SW480 (cell line): ENCODE measurements at places on chromosomes 3 and 15.

DNA sequence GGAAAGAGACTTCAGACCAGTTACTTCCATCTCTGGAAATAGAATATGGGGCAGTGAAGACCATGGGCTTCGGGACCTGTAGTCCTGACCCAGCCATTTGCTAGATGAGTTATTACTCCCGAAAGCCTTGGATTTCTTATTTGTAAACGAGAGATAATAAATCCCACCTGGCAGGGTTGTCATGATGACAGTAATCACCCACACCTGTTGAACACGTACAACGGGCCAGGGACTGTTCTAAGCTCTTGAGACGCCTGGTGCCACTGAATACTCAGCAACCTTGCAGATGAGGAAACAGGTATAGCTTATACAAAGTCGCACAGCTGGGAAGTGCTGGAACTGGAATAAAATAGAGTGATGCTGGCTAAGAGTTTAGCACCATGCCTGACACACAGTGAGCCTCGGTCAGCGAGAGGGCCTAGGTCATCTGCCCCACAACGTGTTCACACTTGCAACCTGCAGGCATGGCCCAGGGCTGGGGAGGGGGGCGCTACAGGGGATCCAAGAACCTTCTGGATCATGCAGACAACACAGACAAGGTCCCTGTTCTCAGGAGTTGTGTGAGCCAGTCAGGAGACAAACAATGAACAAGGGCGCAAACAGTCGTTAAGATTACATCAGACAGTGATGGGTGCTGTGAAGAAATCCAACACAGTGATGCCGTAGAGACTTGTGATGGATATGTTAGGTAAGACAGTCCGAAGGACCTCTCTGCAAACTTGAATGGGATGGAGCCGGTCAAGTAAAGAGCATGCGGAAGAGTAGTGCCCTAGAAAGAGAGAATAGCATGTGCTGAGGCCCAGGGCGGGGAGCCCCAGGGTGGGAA is 89.2 kb downstream of the CORO2B start:
- DNase-seq = no peak

DNA sequence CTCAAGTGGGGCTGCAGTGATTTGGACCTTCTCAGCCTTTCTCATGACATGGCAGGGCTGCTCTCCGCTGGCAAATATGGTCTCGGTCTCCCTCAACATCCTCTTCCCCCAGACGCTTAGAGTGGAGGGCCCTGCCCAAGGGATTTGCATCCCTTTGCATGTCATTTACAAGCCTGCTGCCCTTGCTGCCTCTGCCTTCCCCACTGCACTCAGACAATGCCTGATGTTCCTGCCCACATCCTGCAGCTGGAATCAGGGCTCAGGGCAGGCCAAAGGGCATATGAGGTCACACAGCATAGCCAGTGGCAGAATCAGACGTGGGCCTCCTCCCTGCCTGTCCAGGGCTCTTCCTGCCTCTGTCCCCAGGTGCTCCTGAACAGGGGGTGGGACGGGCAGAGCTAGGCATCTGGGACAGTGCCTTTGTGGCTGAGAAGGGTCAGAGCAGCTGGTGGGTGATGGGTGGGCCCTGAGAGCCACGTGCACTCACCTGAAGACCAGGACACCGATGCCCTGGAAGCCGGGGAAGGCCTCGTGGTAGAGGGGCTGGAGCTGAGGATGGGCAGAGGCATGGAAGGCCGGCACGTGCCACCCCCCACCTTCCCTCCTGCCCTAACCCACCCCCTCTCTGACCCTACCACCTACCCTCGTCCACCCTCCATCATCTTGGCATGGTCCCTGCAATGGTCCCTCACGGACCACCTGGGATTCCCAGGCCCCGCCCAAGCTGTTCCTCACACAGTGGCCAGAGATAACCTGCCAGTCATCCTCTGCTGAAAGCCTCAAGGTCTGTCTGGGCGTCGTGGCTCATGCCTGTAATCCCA is 27.4 kb upstream of the GOLGA6C start:
- no peak for DNase-seq

DNA sequence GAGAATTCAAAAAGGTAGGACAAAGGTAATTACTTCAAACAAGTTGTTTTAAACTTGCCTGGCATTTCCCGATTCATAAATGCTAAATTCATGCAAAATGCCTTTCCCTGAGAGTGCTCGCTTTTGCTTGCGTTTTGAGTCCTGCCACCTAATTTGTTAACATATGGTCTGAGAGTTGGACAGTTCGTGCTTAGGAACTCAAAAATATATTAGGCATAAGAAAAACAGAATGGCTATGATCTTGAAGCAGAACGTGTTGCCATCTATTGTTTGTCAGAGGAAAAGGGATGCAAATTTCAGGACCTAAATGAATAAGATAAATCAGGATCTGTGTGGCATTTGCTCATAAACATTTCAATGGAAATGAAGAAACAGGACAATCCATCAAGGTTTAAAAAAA is 195.8 kb downstream of the ZMAT3 start:
- no peak for DNase-seq

GRCh38 chr15:57534281-57534680 is 57.4 kb upstream of the MYZAP start:
- no peak for DNase-seq

DNA sequence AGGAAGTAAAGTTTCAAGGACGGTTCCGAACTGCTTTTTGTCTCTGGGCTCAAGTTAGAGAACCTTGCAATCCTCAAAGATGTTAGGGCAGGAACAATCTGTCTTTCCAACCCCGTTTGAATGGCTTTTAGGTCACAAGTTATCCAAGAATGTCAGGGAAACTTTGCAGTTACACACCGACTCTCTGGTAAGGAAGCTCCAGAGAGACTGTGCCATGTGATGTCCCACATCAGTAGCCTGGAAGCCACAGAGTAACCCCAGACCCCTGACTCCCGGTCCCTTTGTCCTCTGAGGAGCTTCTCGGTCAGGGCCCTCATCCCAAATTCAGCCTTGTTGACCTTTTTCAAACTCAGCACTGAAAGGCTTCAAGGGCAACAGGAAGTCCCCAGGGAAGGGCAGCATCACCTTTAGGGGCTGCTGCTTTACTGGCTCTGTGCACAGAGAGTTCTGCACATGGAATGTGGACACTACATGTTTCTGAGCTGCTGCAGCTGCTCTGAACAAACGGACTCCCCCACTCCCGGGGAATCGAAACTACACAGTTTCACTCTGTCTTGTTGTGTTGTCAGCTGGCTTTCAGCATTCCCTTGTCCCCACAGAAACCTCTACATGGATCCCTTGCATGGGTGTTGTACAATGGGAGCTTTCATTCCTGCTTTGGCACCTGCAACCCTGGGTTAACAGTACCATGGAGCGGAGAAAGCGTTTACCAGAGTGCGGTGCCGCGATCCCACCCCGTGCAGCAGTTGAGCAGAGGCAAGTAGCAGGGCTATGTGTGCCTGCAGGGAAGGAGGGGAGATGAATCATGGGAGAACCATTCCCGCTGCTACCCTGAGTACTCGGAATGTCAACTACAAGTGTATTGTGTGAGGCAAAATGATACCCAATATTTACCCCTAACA is 408.2 kb upstream of the THBS1 start:
- peak; percentile 79 for DNase-seq

GRCh38 chr15:94026458-94027304 is 204.7 kb upstream of the MCTP2 start:
- DNase-seq = peak; percentile 48

- DNase-seq = no peak
These were observed 8.3 kb downstream of the BCL6 start for GRCh38 chr3:187737006-187737367.

GRCh38 chr3:140501061-140501769 is 176.6 kb upstream of the TRIM42 start:
- no peak for DNase-seq

DNA sequence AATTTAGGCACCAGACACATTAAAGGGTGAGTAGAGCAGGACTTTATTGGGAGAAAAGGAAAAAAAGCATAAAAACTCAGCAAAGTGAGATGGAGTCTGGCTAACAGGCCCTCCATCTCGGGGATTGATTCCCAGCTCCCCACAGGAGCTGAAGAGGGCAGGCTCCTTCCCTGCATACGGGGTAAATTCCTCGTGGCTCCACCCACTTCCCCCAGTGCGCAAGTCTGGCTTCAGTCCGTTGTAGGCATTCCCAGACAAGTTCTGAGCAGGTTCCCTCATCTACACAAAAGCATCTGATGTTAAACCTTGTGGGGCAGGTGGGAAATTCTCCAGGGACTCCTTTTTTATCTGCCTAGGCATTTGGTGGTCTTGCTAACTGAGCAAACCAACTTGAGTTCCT is 722.6 kb downstream of the ZNF385D start:
- DNase-seq = no peak
